AG08396 (cell line): ENCODE measurements at places on chromosomes 11 and 22.

- DNase-seq = no peak
These were observed 11.1 kb downstream of the APOL3 start for GRCh38 chr22:36149441-36149840.

DNA sequence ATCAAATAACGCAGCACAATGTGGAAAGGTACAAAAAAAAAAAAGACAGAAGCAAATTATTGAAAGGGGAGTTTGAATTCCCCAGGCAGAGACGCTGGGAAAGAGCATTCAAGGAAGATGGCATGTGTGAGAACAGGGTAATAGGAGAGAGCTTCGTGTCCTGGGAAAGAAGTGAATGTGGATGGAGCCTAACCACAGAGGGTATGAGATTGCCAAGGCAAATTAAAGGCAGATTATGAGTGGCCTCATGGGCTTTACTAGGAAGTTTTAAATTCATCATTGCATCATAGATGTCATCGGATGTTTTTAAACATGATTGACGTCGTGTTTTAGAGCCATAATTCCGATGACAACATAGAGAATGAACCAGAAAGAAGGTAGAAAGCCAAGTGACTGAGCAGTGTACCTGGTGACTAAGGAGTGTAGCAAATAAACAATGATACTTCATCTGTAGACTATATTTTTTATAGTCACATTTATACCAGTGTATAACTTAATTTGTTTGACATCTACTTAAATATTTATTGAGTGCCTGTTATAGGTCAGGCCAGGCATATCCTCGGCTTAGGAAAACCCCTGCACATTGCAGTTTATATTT lies 151.4 kb downstream of the MSANTD4 start:
- no peak for DNase-seq

DNA sequence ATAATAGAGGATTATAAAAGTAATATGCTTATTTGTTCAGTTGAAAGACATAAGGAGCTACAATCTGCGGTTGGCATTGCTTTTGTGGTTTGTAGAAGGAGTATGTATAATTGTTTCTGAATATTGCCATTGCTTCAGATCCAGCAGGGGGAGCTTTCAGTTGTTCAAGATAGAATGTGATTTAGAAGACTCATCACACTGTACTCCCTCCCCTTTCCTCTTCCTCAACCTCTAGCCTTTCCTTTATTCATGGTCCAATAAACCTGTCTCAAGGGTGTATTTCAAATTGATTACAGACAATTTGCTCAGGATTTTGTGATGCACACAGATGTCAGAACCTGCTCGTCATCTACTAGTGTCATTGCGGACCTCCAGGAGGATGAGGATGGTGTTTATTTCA lies 9.8 kb downstream of the PRMT3 start:
- DNase-seq = peak; percentile 46

GRCh38 chr11:130151196-130151595 lies 8.4 kb upstream of the ST14 start:
- DNase-seq = no peak

GRCh38 chr22:25782831-25783230 lies 40.8 kb downstream of the MYO18B start:
- no peak for DNase-seq

- DNase-seq = no peak
These were observed 83.5 kb downstream of the BDNF start for GRCh38 chr11:27616711-27617110.

- DNase-seq = no peak
These were observed 631.6 kb downstream of the BRD1 start for GRCh38 chr22:49196046-49196511.
